ENCODE measurements at places on chromosomes 11 and 22. TPM values are rescaled to one million over a fixed set of nuclear protein-coding genes. Genes with fewer than 3 reads are reported as not detected.
A peak's percentile ranks its signal among the peaks of the same experiment; 100 is the strongest.

Gene RIN1
- total RNA-seq: 9.2 TPM

Gene CCDC87
- total RNA-seq: 4.2 TPM

- no peaks in the 10 kb centered on the region for H3K27me3 ChIP-seq
- no peak for DNase-seq
- H3K36me3 ChIP-seq: no peaks in the 10 kb centered on the region
- H3K27ac ChIP-seq: peak overlapping the region; percentile 59
- no peaks in the 10 kb centered on the region for H3K4me1 ChIP-seq
Measured at GRCh38 chr11:130486987-130487923, 38.8 kb downstream of the ADAMTS15 start.

DNA sequence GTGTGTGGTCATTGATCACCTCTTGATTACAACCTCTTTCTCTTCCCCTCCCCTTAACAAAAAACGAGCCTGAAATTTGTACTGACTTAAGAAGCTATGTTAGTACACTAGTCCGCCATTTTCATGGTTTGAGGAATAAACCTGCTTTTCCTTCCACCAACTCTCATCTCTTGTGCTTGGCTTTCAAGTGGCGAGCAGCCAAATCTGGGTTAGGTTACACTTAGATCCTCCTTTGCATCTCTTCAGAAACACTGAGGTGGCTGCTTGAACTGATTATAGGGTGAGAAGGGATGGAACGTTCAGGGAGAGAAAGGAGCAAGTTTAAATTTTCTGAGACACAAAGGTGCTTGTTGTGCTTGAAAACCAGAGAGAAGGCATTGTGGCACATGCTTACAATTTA, 2171.4 kb downstream of the LRRC4C start:
- no peak overlapping the region for H3K27ac ChIP-seq
- no peak for DNase-seq
- H3K4me1 ChIP-seq: no peaks in the 10 kb centered on the region
- H3K27me3 ChIP-seq: no peaks in the 10 kb centered on the region

GRCh38 chr11:7690648-7691047, 15.6 kb downstream of the OVCH2 start:
- H3K36me3 ChIP-seq: no peaks in the 10 kb centered on the region
- H3K4me1 ChIP-seq: no peaks in the 10 kb centered on the region
- H3K27me3 ChIP-seq: no peaks in the 10 kb centered on the region

- no peak overlapping the region for H3K4me3 ChIP-seq
- peak overlapping the region; percentile 8 for H3K27ac ChIP-seq
- peaks cover 4% of the 10 kb centered on the region for H3K27me3 ChIP-seq
- H3K4me1 ChIP-seq: peaks cover 45% of the 10 kb centered on the region
- no peak for DNase-seq
- no peaks in the 10 kb centered on the region for H3K36me3 ChIP-seq
Measured at GRCh38 chr11:76787911-76788596, 4.9 kb downstream of the TSKU start.

Data from upper lobe of left lung (tissue), 6 donors.